ENCODE measurements at places on chromosomes 1 and 21. TPM values are rescaled to one million over a fixed set of nuclear protein-coding genes. Genes with fewer than 3 reads are reported as not detected.

INSRR gene
- not detected for total RNA-seq

OLIG1 gene
- total RNA-seq, result not detected

ITGB2 gene
- 1.8 TPM for total RNA-seq

AMY1A gene
- not detected for total RNA-seq

C1orf167 gene
- not detected for total RNA-seq

KIAA0040 gene
- 28.4 TPM for total RNA-seq

LHX8 gene
- 1.3 TPM for total RNA-seq

LCE1C gene
- total RNA-seq, result not detected

CNR2 gene
- not detected for total RNA-seq

FMN2 gene
- 2.6 TPM for total RNA-seq

GSTM1 gene
- 10.0 TPM for total RNA-seq

SPRR2E gene
- total RNA-seq, result not detected

SPRR1A gene
- not detected for total RNA-seq

GNB1 gene
- 53.2 TPM for total RNA-seq

ATP8B2 gene
- 92.2 TPM for total RNA-seq

FCRL5 gene
- total RNA-seq, result not detected
